ENCODE measurements at places on chromosomes 6 and 20.
A peak's percentile ranks its signal among the peaks of the same experiment; 100 is the strongest.

DNA sequence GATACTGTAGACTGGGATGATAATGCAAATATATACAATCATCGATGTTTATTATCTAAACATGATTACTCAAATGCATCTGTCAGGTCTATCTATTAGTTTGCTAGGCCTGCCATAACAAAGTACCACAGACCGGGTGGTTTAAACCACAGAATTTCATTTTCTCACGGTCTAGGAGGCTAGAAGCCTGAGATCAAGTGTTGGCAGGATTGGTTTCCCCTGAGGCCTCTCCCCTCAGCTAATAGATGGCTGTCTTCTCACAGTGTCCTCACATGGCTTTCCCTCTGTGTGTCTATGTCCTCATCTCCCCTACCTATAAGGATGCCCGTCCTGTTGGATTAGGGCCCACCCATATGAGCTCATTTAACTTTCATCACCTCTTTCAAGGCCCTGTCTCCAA lies 512.6 kb upstream of the SLC35B3 start:
- no peak for DNase-seq

DNA sequence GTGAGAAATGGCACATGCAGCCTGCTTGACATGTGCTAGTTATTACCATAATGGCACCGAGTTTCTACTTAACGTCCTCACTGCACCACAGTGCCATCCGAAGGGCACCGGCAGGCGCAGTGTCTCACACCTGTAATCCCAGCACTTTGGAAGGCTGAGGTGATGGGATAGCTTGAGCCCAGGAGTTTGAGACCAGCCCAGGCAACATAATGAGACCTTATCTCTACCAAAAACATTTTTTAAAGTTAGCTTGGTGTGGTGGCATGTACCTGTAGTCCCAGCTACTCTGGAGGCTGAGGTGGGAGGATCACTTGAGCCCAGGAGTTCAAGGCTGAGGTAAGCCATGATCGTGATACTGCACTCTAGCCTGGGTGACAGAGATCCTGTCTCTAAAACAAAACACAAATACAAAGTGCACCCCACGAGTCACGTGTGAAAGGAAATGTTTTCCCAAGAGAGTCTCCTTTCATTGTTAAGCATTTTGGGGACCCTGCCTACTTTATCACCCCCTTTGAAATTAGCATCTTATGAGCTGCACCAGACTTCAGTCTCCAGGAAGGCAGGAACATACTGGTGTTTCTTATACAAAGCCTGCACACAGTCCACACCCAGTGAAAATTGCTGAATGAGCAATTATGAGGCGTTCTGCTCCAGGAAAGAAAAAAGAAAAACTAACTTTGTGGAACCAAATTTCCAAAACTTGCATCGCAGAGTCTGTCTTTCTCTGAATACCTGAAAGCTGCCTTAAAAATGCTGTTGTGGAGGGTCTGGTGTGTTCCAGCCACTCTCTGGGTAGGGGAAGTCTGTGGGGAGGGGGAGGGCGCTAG lies 47.1 kb upstream of the FOXQ1 start:
- no peak for DNase-seq

DNA sequence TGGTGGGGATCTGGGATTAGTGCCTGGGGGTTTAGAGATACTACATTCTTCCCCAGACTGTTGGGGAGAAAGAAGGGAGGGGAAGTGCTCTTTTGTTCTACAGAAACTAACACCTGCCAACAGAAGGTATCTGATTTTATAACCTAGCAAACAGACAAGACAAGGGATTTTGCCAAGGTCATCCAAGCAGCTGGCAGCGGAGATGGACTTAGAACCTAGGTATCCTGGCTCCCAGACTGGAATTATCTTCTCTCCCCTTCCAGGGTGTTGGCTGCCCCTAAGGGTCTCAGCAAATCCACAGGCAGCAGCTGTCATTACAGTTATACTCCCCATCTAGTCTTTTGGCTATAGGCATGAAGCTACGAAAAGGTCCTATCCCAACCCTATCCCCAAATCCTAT lies 8.4 kb downstream of the SDC4 start:
- DNase-seq: no peak

DNA sequence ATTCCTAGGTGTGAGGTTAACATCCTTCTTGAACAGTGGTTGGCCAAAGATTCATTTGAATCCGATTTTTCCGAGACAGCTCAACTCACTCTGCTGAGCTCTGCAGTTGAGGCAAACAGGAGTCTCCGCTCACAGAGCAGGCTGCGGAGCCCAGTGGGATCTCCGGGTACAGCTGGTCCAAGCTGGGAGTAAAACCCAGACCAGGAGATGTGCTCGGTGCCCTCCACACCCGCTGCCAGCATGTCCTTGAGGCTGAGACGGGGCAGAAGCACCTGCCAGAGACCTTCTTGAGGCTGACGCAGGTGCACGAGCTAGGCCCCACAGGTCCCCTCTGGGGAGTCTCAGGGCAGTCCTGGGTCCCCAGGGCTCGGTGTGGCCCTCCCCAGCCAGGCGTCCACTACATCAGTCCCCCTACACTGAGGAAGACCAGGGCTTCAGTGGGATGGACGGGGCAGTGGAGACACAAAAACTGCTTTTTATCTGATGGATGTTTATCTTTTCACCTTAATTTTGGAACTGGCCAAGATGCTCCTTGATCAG lies 119.0 kb downstream of the AGPAT4 start:
- no peak for DNase-seq

DNA sequence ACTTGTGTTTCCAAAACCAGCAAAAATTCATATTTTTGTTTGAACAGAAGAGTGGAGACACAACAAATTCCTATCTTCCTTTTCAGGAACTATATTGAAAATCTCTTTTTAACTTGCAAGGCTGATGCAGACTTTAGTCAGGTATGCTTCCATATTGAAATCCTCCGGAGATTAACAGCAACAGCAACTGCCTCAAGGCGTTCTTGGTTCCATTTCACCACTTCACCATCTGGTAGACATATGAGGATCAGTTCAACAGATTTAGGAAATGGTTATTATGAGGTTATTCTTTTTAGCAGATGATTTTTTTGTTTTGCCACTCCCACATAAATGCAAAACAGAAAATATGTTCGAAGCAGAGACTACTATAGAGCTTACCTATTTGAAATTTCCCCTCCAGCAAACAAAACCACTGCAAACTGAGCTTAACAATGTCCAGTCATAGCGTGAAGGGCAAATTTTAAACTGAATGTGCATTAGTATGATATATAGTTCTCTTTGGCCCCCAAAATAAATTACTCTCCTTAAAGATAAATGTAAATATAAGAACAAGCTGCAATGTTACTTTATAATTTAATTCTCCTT lies 520.5 kb upstream of the ADGRB3 start:
- DNase-seq: no peak

GRCh38 chr6:101454106-101454676 lies 60.7 kb downstream of the GRIK2 start:
- DNase-seq: no peak

- DNase-seq: peak; percentile 22
Measured at GRCh38 chr6:166751051-166751595, 124.1 kb upstream of the RPS6KA2 start.

- peak; percentile 51 for DNase-seq
Measured at GRCh38 chr6:115272311-115272710, 788.4 kb downstream of the FRK start.

DNA sequence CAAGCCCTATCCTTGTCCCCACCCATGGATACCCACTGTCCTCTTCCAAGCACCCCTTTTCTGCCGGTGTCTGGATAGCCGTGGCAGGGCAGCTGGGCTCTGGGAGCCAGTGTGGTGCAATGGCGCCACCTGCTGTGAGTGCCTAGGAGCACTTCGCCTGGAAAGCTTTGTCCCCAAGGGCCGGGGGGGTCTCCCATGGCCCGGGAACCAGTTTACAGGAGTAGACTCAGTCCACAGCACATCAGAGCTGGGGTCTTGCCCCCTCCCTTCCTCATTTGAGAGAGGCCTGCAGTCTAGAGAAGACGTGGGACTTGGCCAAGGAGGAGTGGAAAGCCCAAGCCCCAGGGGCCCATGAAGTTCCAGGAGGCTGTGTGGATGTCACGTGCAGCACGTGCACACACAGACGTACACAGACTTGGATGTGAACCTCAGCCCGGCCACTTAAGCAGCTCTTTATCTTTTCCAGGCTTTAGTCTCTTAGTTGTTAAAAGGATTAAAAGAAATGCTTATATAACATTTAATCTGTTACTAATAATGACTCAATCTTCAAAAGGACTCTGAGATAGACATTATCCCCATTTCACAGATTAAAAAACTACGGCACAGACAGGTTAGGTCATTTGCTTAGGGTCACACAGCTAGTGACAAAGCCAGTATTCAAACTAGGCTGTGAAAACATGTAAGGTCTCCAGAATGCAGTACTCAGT lies 40.9 kb upstream of the CDH22 start:
- peak; percentile 80 for DNase-seq

GRCh38 chr6:100774681-100775080 lies 106.4 kb downstream of the ASCC3 start:
- DNase-seq: no peak

DNA sequence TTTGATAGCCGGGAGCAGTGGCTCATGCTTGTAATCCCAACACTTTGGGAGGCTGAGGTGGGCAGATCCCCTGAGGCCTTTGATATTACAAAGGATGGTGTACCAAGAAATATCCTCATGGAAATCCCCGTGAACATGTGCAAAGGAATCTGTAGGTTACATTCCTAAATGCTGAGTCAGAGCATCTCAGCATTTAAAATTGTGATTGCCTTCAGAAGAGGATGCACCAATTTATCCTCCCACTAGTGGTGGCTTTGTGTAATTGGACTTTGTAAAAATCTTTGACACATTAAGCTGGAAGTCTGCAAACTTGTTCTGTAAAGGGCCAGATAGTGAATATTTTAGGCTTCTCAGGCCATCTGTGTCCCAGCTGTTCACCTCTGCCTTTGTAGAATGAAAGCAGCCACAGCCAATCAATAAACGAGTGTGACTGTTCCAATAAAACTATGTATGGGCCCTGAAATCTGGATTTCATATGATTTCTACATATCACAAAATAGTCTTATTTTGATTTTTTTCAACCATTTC lies 11.8 kb downstream of the TMEM14B start:
- no peak for DNase-seq

DNA sequence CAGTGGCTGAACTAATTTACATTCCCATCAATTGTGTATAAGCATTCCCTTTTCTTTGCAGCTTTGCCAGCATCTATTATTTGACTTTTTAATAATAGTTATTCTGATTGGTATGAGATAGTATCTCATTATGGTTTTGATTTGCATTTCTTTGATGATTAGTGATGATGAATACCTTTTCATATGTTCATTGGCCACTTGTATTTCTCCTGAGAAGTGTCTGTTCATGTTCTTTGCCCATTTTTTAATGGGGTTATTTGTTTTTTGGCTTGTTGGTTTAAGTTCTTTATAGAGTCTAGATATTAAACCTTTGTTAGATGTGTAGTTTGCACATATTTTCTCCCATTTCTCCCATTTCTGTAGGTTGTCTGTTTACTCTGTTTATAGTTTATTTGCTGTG lies 16.6 kb downstream of the CENPW start:
- no peak for DNase-seq

DNA sequence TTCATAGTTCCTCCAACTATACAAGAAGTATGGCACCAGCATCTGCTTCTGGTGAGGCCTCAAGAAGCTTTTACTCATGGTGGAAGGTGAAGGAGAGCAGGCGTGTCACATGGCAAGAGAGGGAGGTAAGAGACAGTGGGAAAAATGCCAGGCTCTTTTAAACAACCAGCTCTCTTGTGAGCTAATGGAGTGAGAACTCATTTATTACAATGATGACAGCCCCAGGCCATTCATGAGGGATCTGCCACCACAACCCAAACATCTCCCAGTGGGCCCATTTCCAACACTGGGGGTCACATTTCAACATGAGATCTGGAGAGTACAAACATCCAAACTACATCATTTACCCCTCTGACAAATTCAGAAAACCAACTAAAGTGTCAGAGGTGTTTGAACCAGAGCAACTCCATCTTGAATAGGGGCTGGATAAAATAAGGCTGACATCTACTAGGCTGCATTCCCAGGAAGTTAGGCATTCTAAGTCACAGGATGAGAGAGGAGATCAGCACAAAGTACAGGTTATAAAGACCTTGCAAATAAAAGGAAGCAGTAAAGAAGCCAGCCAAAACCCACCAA lies 2.2 kb upstream of the UBD start:
- DNase-seq: no peak

All from kidney (tissue), 22 donors.